ENCODE measurements at places on chromosomes 2 and 18.

DNA sequence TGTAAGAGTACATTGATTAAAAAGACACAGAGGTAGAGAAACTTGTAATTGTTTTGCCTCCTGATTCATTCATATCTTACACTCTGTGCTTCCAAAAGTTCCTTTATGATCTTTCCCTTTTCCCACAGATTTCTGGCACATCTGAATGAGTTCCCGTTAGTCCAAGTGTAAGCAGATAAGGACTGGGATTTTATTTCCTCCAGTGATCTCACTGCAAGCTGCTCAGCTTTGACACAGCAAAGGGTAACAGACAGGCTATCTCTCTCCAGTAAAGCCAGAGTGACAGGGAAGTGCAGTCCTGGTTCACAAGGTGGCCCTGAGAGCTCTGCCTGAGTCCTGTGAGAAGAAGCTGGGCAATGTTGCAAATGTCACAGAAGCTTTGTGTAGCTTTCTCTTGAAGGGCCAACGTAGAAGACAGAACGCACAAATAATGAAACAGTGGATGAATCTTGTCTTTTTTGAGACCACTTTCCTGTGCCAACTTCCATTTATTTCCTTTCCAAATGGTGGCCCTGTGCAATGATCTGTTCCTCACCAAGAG is 32.5 kb upstream of the KCNE4 start:
- no peaks in the 10 kb centered on the region for H3K4me1 ChIP-seq
- no peak overlapping the region for H3K27ac ChIP-seq
- no peaks in the 10 kb centered on the region for H3K27me3 ChIP-seq
- no peak for DNase-seq

DNA sequence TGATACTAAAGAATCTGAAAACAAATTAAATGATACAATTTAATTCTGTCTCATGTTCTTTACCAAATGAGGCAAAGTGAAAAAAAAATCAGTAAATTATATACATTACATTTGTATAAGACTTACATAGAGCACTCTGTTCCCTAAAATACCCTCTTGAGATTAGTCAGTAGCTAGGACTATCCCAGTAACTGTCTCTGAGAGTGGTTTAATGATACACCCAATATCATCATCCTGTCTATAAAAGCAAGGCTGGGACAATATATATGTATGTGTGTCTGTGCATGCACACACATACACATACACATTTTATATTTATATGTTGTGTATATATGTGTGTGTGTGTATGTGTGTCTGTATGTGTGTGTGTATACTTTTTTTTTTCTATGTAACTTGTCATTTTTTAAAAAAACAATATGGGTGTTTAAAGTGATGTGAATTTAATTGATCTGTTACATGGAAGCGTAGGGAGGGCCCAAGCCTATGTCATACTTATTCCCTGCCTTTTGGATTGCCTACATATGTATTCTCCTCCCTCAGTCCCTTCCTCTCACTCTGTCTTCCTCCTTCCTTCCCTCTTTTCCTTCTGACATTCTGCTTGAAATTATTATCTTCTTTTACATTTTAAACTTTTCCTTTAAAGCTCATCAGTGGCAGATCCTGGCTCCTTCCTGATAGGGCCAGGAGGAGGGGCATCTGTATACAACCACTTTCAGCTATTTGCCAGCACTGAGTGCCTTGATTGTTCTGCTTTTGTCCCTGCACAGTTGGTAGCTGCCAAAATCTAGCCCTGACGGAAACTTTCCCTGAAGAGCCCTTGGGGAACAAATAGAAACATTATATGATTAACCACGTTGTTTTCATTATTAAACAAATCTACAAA is 6.8 kb downstream of the ASXL3 start:
- H3K36me3 ChIP-seq = no peaks in the 10 kb centered on the region
- H3K4me3 ChIP-seq = peak overlapping the region; percentile 30
- H3K4me1 ChIP-seq = peaks cover 27% of the 10 kb centered on the region
- peak; percentile 77 for DNase-seq
- no peak overlapping the region for H3K27ac ChIP-seq

- no peaks in the 10 kb centered on the region for H3K4me1 ChIP-seq
- no peaks in the 10 kb centered on the region for H3K27me3 ChIP-seq
- DNase-seq = no peak
- H3K4me3 ChIP-seq = no peak overlapping the region
- H3K36me3 ChIP-seq = no peaks in the 10 kb centered on the region
These were observed 11.1 kb downstream of the OBSL1 start for GRCh38 chr2:219560037-219560892.

DNA sequence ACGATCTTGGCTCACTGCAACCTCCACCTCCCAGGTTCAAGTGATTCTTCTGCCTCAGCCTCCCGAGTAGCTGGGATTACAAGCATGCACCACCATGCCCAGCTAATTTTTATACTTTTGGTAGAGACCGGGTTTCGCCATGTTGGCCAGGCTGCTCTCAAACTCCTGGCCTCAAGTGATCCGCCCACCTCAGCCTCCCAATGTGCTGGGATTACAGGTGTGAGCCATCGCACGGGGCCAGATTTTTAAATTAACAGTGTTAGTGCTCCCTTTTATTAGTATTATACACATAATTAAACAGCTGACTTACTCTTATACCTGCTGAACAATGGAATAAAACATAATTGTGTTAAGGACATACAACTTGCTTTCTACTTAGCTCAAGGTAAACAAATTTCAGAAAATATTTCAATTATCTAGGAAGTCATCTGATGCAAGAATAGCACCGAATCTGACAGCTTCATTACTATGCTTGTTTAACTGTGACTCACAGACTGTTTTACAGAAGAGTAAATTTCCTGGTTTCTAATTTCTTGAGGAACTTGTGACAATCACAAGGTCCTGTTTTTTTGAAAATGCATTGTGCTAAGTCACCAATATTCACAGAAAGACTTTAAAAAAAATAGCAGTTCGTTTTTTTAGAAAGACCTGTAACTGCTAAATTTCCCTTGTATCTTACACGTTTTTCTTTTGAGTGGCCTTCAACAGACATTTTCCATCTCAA is 51.2 kb downstream of the SPIRE1 start:
- H3K4me3 ChIP-seq = no peak overlapping the region
- DNase-seq = no peak
- H3K27me3 ChIP-seq = no peaks in the 10 kb centered on the region
- no peak overlapping the region for H3K27ac ChIP-seq
- H3K36me3 ChIP-seq = no peaks in the 10 kb centered on the region

DNA sequence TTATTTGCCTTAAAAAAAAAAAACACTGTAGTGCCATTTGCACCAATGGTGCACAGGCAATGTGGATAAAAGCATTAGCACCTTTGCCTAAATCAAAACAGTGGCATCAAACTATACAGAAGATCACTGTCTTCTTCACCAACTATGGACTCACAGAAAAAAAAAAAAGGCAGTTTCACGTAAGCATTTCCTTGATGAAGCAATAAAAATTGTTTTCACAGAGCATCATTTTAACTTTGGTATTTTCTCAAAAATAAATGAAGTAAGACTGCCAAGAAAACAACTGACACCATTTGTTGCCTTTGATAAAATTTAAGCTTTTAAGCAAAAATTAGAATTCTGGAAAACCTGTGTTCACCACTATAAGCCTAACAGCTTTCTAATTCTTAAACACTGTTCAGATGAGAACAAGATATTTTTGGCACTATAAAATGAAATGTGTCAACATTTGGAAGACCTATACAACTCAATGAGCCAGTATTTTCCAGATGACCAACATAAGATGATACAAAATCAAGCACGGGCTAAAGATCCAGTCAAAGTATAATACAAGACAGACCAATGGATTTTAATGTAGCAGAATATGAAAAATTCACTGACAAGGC is 21.1 kb downstream of the METTL8 start:
- H3K4me1 ChIP-seq = peaks cover 18% of the 10 kb centered on the region
- no peaks in the 10 kb centered on the region for H3K27me3 ChIP-seq
- H3K4me3 ChIP-seq = no peak overlapping the region
- no peaks in the 10 kb centered on the region for H3K36me3 ChIP-seq

GRCh38 chr18:25100418-25100817 is 251.5 kb downstream of the ZNF521 start:
- DNase-seq = no peak
- H3K27ac ChIP-seq = no peak overlapping the region
- no peaks in the 10 kb centered on the region for H3K27me3 ChIP-seq
- H3K4me3 ChIP-seq = no peak overlapping the region

GRCh38 chr2:61536180-61536571 is 2.0 kb downstream of the XPO1 start:
- peak overlapping the region; percentile 100 for H3K27ac ChIP-seq
- no peaks in the 10 kb centered on the region for H3K27me3 ChIP-seq
- no peak for DNase-seq
- H3K4me3 ChIP-seq = peak overlapping the region; percentile 81

GRCh38 chr18:75349668-75350511 is 77.6 kb downstream of the SMIM21 start:
- no peaks in the 10 kb centered on the region for H3K36me3 ChIP-seq
- H3K4me3 ChIP-seq = no peak overlapping the region
- H3K27ac ChIP-seq = no peak overlapping the region

DNA sequence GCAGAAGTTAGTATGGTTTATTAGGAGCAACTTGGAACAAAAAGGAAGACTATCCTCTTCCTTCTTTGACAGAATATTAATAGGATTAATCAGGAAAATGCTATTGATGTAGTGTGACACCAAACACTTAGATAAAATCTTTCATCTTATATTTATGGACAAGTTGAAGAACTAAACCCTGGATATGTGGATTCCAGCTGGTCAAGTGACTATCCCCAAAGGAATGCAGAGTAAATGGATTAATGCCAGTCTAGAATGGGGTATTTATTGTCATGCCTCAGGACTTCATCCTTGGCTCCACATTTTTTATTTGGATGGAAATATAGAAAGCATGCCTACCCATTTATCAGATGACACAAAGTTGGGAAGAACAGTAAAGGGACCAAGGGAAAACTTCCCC is 124.0 kb upstream of the TTC39C start:
- H3K36me3 ChIP-seq = no peaks in the 10 kb centered on the region
- H3K4me1 ChIP-seq = no peaks in the 10 kb centered on the region
- no peak overlapping the region for H3K27ac ChIP-seq
- H3K27me3 ChIP-seq = no peaks in the 10 kb centered on the region

- no peak for DNase-seq
- no peaks in the 10 kb centered on the region for H3K36me3 ChIP-seq
- no peak overlapping the region for H3K4me3 ChIP-seq
- H3K27me3 ChIP-seq = no peaks in the 10 kb centered on the region
- H3K4me1 ChIP-seq = peaks cover 13% of the 10 kb centered on the region
- no peak overlapping the region for H3K27ac ChIP-seq
These were observed 65.9 kb downstream of the EDAR start for GRCh38 chr2:108923019-108923700.

- no peaks in the 10 kb centered on the region for H3K27me3 ChIP-seq
- peaks cover 5% of the 10 kb centered on the region for H3K4me1 ChIP-seq
- H3K4me3 ChIP-seq = no peak overlapping the region
- no peaks in the 10 kb centered on the region for H3K36me3 ChIP-seq
- no peak overlapping the region for H3K27ac ChIP-seq
These were observed 34.2 kb downstream of the TMEM131 start for GRCh38 chr2:97961534-97961933.

- peak; percentile 90 for DNase-seq
- peaks cover 65% of the 10 kb centered on the region for H3K4me1 ChIP-seq
- H3K36me3 ChIP-seq = no peaks in the 10 kb centered on the region
- peak overlapping the region; percentile 30 for H3K4me3 ChIP-seq
These were observed 157.4 kb downstream of the GLI2 start for GRCh38 chr2:120892967-120893667.

DNA sequence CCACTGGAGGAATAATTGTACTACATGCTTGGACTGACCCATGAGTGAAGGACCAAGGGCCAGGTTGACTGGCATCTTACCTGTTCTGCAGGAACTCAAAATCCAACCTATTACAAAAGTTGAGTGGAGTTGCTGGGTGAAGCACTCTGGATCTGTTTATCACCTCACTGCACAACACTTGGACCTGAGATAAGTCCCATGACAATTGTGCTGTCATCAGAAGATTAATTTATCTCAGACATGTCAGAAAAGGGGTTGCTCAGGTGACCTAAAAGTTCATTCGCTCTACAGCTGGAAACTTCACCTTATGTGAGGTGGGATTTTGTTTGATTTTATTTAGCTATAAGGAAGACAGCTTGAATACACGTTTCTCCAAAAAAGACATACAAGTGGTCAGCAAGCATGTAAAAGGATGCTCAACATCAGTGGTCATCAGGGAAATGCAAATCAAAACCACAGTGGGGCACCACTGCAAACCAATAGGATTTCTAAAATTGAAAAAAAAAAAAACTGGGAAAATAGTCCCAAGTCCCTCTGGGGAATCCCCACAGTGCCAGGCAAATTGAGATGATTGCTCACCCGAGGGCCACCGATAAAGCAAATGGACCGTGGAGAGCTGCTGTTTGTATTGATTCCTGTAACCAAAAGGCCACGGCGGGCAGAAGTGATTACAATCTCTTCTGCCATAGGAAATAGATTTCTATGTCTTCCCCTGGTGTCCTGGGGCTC is 65.8 kb upstream of the SLC35F5 start:
- no peak overlapping the region for H3K27ac ChIP-seq
- H3K4me1 ChIP-seq = peaks cover 22% of the 10 kb centered on the region
- DNase-seq = no peak
